SW480 (cell line): ENCODE measurements at places on chromosomes 4 and X.

- no peak for DNase-seq
Measured at GRCh38 chrX:140091125-140091886, 126.0 kb upstream of the CXorf66 start.

- DNase-seq = no peak
Measured at GRCh38 chr4:101184668-101185067, 162.7 kb downstream of the PPP3CA start.

DNA sequence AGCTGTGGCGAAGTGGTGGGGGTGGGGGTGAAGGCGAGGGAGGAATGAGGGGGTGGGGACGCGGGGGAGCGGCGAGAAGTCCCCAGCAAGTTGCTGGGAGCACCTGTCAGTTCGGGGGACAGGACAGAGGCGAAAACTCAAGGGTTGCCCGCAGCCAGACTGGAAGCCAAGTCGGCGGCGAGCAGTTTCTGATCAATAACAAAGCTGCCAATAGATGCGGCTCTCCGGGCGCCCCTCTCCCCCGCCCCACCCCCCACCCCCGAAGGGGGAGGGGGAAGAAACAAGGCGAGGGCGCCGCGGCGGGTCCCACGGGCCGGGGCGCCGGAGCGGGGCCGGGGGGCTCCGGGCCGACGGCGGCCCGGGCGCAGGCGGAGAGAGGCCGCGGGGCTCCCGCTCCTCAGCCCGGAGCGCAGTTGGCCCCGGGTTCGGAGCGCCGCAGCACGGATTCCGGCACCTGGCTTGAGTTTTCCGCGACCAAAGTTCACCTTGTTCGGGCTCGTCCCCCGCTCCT lies 379 bp downstream of the PDGFC start:
- no peak for DNase-seq

DNA sequence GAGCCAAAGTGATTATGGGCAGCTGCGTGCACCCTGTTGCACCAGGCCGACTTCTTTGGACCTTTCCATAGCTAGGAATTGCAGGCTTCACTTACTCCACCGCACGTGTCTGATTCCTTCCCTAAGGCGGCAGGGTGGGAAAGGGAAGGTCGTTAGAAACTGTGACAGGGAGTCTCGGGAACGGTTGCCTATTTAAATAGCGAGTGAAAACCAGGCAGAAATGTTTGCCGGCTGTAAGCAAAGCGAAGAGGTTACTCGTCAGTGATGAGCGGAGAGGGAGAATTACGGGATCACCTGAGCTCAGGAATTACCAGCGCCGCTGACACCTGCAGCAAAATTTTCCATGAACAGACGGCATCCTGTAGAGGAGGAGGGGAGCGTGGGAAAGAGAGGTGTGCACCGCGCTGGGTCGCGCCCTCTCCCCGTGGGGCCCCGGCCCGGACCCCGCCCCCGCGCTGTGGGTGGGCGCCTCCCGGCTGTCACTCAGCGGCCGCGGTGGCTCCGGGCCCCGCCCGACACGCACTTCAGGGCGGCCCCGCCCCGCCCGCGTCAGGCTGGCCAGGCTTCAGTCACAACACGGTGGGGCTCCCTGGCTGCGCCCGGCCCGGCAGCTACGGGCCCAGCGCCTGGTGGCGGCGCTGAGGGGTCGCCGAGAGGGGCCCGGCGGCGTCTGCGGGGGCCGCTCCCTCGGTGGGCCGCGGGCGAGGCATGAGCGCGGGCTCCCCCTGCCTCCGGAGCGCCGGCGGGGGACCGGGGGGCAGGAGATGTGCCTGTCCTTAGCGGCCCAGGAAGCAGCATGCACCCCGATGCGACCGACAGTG lies at the start of gene SNX25:
Gene SNX25, plus strand, starts transcription at position 568 of the 821 bp plus-strand sequence. Its CDS starts 229 bp downstream, at position 797.
- DNase-seq = peak; percentile 86

DNA sequence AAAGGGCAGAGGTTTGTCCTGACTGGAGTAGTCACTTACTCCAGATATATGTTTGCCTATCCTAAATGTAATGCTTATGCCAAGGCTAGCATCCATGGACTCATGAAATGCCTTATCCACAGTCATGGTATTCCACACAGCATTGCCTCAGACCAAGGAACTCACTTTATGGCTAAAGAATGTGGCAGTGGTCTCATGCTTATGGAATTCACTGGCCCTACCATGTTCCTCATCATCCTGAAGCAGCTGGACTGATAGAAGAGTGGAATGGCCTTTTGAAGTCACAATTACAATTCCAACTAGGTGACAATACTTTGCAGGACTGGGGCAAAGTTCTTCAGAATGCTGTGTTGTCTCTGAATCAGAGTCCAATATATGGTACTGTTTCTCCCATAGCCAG lies 1014.8 kb downstream of the RAPGEF2 start:
- DNase-seq = no peak

GRCh38 chrX:139200346-139200745 lies 330.2 kb upstream of the F9 start:
- DNase-seq = no peak

GRCh38 chr4:53906606-53907190 lies 157.7 kb downstream of the CHIC2 start:
- no peak for DNase-seq

GRCh38 chr4:96093563-96093962 lies 253.7 kb downstream of the PDHA2 start:
- no peak for DNase-seq

DNA sequence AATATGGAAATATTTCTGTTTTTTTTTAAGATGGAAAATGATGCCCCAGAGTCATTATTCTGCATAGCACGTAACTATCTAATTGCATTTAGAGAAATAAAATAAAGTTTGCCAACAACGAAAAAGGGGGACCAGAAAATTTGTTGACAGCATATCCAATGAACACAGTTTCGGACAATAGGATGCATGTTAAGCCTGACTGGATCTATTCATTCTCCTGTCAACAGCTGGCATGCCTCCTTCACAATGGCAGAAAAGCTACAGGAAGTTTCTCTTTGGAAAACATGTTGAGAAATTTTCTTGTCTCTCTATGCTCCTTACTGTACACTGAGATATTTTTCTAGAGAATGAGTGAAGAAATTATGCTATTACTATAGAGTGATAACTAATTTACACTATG lies 262.5 kb downstream of the GRID2 start:
- DNase-seq = no peak
